ENCODE measurements at places on chromosomes 3 and 15.

- DNase-seq = no peak
These were observed 16.0 kb upstream of the CPEB1 start for GRCh38 chr15:82663186-82663600.

DNA sequence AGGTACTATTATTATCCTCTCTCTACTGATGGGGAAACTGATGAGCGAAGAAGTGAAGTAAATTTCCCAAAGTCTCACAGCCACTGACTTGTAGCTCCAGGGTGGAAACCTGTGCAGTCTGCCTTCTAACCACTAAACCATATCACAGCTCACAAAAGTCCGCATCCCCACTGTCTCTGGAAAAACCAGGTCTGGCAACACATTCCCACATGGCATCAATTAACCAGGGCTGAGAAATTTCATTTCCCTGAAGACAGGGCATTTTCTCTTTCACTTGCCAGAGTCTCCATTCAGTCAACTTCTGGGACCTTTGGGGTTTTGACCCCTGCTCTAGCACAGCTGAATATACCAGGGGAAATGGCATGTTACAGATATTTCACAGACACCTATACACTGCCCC, 26.5 kb downstream of the FBXO40 start:
- DNase-seq = no peak

GRCh38 chr15:62561571-62561970, 396.5 kb upstream of the C2CD4B start:
- no peak for DNase-seq

- no peak for DNase-seq
These were observed 35.6 kb upstream of the RAB11A start for GRCh38 chr15:65833501-65834205.

GRCh38 chr15:78675206-78675605, 34.2 kb upstream of the CHRNB4 start:
- no peak for DNase-seq

DNA sequence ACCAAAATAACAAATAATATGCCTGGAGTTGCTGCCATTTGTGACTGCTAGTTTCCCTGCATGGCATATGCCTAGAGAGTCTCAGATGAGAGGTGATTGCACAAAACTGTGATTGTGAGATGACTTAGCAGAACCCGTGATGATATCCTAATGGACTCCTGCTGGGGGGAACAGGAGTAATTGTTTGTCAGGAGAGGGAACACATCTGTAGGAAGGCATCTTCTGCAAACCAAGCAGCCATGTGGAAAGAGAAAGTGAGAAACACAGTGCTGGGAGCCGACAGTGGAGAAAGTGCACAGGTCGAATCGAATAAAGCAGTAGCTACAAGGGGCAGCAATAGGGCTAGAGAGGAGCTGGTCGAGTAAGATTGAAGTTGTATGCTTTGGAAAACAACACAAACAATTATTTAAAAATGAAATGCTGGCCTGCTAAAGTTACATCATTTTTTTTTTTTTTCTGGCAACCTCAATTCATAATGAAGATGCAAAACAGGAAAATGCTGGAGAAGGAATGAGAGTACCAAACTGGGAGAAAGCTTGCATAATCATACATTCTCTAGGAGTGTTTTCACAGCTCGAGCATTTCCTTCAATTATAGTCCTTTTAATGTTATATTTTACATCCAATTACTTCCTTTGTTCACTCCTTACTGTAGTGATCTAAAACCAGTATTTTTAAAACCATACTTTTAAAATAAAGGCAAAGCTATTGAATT, 494.2 kb upstream of the AGTR1 start:
- DNase-seq = no peak

- DNase-seq = no peak
These were observed at the start of gene RTP4 for GRCh38 chr3:187368251-187369088. Gene RTP4, plus strand, starts transcription at chr3:187368385. Its CDS starts 57 bp downstream, at chr3:187368442.

GRCh38 chr3:124601190-124601589, 129.1 kb upstream of the UMPS start:
- no peak for DNase-seq

DNA sequence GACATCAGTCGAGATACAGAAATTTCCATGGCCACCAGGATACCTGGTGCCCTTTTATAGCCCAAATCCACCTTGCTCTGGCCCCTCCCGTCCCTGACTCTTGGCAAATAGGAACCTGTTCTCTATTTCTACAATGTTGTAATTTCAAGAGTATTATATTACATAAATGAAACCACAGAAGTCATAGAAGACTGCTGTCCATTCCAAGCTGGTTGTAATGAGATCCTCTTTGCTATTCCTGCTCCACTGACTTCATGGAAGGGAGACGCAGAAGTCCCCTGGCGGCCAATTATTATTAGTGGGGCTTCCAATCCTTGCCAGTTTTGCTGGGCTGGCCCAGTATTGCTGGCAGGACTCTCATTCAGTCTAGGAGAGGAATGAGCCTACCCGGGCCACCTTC, 26.6 kb downstream of the DCP1A start:
- DNase-seq = no peak

GRCh38 chr15:71049706-71050422, 65.4 kb upstream of the THSD4 start:
- no peak for DNase-seq

DNA sequence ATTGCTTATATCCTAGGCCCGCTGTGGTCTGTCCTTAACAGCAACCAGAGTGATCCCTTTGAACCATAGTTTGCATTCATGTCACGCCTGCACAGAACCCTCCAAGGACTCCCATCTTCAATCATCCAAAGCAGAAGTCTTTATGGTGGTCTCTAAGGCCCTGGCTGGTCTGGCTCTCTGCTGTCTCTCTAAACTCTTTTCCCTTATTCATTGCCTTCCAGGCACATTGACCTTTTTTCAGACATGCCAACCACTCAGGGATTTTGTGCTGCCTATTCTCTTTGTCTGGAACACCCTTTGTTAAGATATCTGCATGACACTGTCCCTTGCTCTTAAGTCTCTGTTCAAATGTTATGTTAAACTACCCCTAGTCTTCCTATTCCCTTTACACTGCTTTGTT, 21.9 kb upstream of the ZBTB47 start:
- DNase-seq = no peak

- no peak for DNase-seq
These were observed 108.5 kb upstream of the PFN2 start for GRCh38 chr3:150079029-150079739.

GRCh38 chr3:153866901-153867300, 254.3 kb upstream of the ARHGEF26 start:
- no peak for DNase-seq

DNA sequence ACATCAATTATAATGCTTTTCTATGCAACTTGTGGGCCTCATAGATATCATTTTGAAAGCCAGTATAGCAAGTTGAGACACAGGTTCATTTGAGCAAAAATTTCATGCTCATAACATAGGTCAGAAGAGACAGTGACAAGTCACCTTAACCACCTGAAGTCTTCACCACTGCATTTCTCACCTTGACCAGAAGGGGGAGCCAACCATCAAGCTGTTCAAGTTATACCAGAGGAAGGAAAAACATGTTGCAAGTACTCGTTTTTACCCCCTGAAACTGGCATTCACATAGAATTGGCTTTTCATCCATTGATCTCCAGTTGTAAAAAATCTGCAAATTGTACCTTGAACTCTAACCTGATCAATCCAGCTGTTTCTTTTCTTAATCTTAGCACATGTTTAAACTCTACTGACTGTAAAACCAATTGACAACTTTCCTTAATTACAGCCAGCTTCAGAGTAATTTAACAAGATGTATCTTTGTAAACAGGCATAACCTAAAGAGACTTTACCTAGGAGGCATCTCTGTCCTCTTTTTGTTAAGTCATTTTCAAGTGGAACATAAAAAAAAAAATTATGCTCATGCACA, 1.4 kb downstream of the LMOD3 start:
- DNase-seq = peak; percentile 73

- no peak for DNase-seq
These were observed 85.4 kb downstream of the SLC6A11 start for GRCh38 chr3:10901296-10901945.

- no peak for DNase-seq
These were observed 2.3 kb upstream of the UACA start for GRCh38 chr15:70765504-70766281.

- no peak for DNase-seq
These were observed 424.1 kb upstream of the THBS1 start for GRCh38 chr15:39156646-39157250.

- DNase-seq = no peak
These were observed 155.0 kb upstream of the BHLHE40 start for GRCh38 chr3:4823986-4824925.

- peak; percentile 23 for DNase-seq
These were observed 324.5 kb downstream of the TBL1XR1 start for GRCh38 chr3:176872771-176873209.

DNA sequence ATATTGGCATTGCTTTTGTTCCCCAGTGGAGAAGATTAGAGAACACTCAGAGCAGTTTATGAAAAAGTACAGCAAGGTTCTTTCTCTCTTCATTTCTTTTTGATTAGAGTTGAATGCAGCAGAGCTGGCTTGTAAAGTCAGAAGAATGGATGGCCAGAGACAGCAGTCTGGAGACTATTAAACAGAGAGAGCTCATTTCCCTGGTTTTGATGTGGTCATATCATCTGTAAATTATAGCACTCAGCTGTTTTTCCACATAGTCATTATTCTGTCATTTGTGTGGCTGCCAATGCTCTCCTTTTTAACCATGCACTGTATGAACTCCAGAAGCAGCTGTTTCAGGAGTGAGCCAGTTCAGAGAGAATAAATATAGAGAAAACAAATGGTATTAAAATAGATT, 177.4 kb upstream of the CRBN start:
- no peak for DNase-seq

DNA sequence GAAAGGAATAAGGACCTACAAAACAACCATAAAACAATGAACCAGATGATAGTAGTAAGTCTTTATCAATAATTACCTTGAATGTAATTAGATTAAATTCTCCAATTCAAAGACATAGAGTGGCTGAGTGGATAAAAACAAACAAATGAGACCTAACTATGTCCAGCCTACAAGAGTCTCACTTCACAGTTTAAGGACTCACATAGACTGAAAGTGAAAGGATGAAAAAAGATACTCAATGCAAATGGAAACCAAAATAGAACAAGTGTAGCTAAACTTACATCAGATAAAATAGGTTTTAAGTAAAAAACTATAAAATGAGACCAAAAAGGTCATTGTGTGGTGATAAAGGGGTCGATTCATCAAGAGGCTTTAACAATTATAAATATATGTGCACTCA, 21.9 kb upstream of the NR1I2 start:
- no peak for DNase-seq

DNA sequence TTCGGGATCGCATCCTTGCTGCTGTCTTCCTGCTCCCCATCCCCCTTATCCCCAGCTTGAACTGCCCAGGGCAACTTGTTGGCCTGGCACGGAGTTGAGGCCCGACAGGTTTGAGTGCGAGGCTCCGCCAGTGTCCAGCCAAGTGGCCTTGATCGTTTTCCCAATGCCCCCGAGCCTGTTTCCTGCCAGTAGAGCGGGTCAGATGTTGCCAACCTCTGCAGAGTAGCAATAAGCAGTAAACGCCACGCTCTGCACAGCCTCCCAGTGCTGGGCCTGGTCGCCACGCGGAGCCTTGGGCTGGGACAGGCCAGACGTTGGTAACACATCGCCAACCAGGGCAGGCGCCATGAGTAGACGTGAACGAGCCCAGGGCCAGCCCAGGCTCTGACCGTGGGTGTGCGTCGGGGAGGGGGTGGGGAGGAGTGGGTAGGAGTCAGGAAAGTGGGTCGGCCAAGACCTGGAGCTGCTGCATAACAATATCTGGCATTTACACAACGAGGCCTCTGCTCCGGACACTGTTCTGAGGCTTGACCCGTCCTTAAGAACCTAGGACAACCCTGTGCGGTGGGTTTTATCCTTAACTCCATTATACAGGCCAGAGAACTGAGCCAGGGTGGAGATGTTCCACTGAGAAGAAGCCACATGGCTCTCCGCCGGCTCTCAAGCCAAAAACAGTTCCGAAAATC, 444 bp upstream of the ABHD14A start:
- peak; percentile 61 for DNase-seq

GRCh38 chr3:73674280-73674679, 49.5 kb upstream of the PDZRN3 start:
- peak; percentile 42 for DNase-seq

- DNase-seq = no peak
These were observed 154.9 kb downstream of the GRM7 start for GRCh38 chr3:7015683-7016440.

GRCh38 chr15:66682246-66682645, 19.8 kb upstream of the SMAD6 start:
- no peak for DNase-seq

GRCh38 chr3:185728630-185729336, 96.1 kb downstream of the IGF2BP2 start:
- no peak for DNase-seq

DNA sequence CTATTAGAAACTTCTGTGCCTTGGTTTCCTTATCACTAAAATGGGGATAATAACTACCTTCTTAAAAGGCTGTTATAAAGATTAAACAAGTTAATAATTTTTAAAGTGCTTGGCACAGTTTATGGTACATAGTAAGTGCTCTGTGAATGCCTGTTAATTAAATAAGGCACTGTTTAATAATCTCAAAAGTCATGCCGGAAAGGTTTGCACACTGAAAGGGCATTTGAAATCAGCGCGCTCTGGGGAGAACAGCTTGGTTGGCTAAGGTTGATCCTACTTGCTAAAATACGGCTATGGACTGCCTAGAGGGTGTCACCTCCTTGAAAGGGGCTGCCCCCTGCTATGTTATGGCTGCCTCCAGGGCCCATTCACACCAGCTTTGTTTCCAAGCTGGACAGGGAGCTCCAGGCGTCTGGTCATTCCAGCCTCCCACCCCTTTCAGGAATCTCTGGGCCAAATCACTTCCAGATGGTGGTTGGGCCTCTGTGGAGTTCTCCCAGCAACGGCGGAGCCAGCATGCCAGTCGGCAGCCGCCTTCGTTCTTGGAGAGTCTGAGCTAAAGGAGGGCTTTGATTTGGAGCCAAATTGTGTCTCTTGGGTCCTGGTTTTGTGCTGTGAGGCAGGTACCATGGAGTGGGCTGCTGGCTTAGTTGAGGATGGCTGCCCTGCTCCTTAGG, 5.9 kb downstream of the FLNB start:
- no peak for DNase-seq
